ENCODE measurements at places on chromosomes 4 and X.

DNA sequence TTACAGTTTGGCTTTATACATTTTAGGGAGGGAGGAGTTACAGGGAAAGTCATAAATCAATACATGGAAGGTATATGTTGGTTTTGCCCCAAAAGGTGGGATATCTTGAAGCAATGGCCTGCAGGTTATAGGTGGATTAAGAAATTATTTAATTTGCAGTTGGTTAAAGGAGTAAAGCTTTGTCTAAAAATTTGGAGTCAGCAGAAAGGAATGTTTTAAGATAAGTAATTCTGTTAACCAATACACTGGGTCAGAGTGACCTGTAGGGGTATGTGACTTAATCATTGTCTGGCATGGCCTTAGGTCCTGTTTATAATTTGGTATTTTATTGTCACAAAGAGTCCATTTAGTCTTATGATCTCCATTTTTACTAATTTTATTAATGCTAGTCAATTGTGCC is 115.0 kb downstream of the AGTR2 start:
- no peak for DNase-seq

GRCh38 chrX:17860179-17860780 is 818 bp downstream of the RAI2 start:
- no peak for DNase-seq

DNA sequence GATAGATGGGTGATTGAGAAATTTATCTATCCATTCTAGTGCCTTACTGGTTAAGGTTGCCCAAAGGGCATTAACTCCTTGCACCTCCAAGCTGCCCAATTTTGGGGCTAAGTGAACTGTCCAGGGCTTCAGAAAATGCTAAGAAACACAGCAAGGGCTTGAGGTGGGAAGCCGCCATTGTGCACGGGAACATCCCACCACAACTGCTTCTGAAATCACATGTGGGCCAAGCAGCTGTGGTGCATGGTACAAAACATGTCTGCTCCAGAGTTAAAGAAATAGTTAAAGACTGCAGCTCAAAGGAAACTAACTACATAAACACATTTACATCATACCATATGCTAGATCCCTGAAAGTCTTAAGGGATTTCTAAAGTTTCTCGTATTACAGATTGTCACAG is 144.3 kb upstream of the NDST3 start:
- DNase-seq: no peak

DNA sequence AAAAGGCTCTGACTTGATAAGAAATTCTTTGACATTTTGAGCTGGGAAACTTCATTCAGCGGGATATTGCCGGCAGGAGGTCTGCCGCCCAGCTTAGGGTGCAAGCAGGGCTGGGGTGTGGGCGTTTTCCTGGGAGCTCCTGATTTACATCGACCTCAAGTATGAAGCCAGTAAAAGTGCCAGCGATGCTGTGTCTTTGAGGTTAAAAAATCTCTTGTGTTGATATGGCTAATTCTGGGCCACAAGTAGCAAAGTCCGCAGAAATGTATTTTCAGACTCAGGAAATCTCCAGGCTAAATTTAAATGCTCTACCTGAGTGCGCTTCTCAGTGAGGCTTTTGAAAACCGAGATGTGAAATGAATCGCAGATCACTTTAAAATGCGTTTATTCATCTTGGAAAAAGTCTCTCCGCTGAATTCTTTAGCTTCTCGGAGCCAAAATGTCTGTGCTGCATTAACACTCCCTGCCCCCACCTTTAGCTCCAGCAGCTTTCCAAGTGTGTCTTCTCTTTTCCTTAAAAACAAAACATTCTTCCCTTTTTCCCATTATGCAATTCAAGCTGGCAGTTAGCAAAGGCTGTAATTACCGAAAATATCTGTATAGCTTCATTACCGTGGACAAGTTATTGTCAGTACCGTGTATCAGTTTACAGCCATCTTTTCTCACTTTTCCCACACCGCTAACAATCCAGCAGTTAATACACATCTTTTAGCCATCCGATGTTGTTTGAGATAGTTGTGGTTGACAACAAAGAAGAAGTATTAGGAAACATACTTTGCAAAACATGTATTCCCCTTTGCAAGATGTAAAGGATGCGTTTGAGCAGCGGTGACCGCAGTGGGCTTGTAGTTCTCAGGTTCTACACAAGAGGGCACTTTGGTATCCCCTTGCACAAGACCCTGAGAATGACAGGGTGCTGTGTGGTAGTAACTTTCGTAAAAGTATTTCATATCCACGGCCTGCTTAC is 136.0 kb upstream of the STX18 start:
- peak; percentile 67 for DNase-seq

- DNase-seq: no peak
These were observed 280.2 kb upstream of the SLC7A11 start for GRCh38 chr4:138522366-138522765.
